ENCODE measurements at places on chromosomes 3 and 15.

GRCh38 chr3:39203860-39204259 is 11.5 kb upstream of the XIRP1 start:
- DNase-seq: no peak

DNA sequence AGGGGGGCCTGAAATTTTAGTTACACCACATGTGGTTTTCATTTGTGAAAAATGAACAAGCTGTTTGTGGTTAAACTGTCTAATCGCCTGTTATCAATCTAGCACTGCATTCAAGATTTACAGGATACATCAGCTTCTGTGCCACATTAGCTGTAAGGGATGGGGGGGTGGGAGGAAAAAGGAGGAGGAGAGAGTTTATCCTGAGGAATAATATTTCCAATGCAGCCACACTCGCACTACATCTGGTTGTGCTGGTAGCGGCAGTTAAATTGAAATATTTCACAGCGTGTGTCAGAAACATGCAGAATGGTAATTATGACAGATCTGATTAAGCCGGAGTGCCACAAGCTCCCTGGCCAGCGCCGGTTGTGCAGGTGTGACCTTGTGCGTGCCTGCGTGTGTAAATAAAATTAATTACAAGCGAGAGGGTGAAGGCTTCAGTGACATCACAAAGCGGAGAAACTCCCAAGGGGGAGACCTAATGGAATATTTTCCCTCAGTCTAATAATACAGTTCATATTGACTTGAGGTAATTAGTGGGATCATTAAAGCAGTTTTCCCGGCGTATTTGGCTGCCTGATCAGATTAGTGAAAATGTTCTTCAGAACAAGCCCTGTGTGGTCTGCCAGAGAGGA is 55.5 kb downstream of the SATB1 start:
- no peak for DNase-seq

DNA sequence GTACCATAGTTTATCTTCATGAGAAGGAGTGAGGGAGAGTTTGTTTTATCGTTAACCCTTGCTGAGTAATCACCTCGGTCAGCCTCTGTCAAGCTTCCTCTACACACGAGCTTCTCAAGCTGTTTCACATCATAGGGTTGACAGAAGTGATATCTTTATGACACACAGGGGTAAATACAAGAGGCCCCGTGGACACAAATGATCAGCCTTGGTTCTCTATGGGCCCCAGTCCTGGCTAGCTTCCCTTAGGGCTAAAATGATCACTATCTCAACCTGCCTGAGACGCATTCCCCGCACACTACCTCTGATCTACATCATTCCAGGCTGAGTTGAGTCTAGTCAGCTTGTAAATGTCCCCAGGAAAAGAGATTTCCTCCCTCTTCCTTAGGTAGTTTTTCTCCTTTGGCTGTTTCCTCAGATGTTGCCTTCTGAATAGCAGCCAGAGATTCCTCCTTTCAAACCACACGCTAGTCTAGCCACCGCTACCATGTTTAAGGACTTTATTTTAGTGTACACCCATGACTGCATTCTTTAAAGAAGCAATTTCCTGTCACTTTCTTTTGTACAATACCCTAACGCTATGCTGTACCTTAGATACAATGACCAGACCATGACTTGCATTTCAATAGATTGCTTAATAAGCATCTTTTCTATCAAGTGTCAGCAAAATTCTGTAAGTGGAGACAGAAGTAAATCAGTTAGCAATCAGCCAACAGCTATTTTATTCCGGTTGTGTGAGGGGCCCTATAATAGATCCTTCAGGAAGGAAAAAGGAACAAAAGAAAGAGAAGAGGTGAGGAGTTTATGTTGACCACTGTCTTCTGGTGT is 35.1 kb upstream of the PPARG start:
- no peak for DNase-seq

DNA sequence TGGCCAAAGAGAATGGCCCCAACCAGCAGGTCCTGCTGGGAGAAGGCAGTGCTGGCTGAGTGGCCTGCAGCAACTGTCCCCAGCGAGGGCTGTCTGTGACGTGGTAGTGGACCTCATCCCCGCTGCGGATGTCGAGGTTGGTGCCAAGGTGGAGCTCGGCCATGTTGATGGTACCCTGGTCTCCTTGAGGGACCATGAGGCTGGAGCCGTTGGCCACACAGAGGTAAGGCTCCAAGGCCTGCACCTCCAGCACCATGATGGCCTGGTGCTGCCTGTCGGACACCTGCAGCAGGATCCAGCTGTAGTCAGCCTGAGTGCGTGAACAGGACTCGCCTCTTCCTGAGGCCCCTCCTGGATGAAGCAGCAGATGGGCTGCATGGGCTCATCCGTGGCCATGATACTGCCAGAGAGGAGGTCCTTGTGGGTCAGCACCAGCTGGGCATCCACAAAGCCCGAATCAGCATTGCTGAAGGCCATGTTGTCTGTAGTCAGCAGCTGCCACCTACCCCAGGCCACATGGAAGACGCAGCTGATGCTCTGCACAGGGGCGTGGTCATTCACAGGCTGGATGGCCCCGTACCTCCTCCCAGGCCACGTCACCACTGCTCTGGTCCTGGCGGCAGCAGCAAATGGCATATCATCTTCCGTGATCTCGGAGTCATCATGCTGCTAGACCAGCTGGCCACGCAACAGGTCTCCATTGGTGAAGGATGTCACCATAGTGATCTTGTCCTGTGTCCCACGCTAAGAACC is 167.5 kb downstream of the GOLGA6L4 start:
- DNase-seq: no peak

DNA sequence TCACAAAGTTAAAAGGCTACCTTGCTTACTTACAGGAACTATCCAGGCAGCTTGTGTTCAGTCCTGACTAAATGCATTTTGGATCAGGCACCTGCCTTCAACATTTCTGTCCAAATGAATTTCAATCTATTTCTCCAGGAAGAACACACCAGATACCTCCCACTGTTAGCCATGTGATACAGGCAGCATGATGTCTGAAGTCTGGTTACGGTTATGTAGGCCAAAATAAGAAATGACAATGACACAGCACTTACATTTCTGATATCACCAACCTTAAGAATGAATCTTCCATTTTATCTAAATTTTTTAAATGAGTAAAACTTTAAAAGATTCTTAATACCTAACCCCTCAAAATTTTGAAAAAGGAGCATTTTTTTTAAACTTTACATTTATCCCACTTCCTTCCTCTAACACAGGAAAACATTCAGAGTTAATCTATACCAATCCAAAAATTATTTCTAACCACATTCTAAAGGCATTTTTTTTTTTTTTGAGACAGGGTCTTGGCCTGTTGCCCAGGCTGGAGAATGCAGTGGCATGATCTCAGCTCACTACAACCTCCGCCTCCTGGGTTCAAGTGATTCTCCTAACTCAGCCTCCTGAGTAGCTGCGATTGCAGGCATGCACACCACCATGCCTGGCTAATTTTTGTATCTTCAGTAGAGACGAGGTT is at the start of gene MAP4:
TSS of gene MAP4 (minus strand) at position 116 of the 673 bp plus-strand sequence. CDS start 17,556 bp downstream, outside the sequence.
- DNase-seq: no peak

- DNase-seq: no peak
Measured at GRCh38 chr3:182973047-182973446, 7.3 kb downstream of the DCUN1D1 start.

DNA sequence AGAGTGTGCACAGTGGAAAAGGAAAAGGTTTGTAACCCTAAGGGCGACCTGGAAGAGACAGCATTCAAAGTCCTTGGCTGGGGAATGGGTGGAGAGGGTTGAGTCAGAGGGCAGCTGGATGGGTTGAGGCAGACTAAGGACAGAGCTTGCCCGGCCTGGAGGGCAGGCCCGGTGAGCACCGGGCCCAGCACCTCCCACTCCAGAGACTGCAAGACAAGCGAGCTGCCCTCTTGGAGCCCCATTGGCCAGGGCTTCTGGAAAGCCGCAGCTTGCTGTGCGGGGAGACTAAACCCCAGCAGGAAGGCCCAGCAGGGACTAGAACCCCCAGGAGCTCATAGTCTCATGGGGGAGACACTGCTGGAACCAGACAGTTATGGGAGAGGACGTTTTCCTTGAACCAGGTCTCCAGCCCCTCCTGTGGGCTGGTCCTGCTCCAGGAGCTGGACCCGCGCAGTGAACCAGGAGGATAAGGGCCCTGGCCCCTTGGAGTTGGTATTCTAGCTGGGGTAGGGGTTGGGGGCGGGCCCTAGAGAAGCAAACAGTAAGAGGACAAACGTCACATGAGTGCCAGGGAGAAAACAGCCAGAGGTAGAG is 59.1 kb downstream of the RGMA start:
- DNase-seq: no peak

GRCh38 chr3:33541918-33542317 is 101.7 kb upstream of the UBP1 start:
- no peak for DNase-seq

All from activated naive CD8-positive, alpha-beta T cell treated with anti-CD3 and anti-CD28 coated beads, Interleukin-2, amount 50 U/mL, for 16 hours (primary cell).